ENCODE measurements at places on chromosomes 12 and 14.

DNA sequence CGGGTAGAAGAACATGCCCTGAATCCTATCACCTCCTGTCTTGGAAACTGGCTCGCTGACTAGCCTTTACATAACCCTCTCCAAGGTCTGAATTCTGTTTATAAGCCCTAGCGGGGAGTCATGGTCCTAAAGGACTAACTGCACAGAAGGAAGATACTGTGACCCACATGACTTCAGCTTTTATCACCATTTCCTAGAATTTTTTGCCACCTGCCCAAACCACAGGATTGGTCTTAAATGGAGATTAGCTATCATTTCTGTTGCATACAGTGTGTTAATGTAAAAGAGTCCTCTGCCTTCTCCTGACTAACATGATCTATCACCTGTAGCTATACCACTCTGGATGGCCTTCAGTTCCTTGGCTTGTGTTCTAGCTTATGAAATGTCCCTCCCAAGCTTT is 319.2 kb downstream of the DUSP6 start:
- no peak overlapping the region for H3K27ac ChIP-seq
- H3K4me3 ChIP-seq: no peak overlapping the region
- DNase-seq: no peak
- no peaks in the 10 kb centered on the region for H3K36me3 ChIP-seq

DNA sequence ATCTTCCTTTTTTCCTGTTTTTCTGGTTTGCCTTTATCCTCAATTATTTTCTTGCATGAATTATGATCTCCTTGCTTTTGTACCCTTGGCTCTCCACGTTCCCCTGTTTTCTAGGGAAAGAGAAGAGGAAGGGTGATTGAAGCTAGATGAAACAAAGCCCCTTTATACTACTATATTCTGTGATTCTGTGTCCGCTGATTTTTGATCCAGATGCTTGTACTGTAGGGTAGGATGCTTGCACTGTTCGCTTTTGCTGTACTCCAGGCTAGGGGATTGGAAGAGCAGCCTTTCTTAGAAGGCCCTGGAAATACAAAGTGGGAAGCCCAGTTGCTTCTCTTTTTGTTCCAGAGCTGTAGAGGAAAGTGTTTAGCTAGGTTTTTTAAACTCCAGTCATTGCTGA is 35.1 kb upstream of the KLHDC2 start:
- H3K4me1 ChIP-seq: no peaks in the 10 kb centered on the region
- H3K27ac ChIP-seq: no peak overlapping the region
- no peaks in the 10 kb centered on the region for H3K27me3 ChIP-seq
- H3K36me3 ChIP-seq: no peaks in the 10 kb centered on the region
- no peak for DNase-seq

DNA sequence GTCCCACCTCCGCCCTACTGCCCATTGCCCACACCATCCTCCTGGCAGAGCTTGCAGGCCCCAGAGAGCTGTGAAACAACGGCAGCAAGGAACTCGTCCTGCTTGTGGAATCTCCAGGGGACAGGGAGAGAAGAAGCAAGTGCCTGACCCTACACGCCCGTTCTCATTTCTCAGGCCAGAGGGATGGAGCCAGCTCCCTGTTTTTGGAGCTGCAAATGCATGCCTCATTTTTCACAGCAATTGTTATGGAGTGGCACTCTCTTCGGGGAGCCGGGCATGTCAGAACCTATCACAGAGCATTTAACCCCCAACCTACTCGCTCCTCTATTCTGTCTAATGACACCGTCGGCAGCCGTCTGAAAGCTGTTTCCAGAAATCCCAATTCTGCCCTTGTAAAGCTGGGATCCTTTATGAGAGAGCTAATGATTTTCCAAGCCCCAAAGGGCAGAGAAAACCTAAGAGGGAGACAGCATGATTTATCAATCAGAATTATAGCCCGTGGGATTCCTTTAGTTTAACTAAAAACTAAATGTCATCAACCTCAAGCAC is 222.3 kb upstream of the NOS1 start:
- H3K4me3 ChIP-seq: no peak overlapping the region
- H3K27ac ChIP-seq: no peak overlapping the region
- H3K4me1 ChIP-seq: no peaks in the 10 kb centered on the region
- no peak for DNase-seq

GRCh38 chr12:53948650-53949593 is 5.8 kb upstream of the HOXC12 start:
- no peak overlapping the region for H3K27ac ChIP-seq
- peak; percentile 12 for DNase-seq
- H3K4me1 ChIP-seq: peaks cover 27% of the 10 kb centered on the region
- no peak overlapping the region for H3K4me3 ChIP-seq

- H3K4me1 ChIP-seq: peaks cover 40% of the 10 kb centered on the region
- no peaks in the 10 kb centered on the region for H3K36me3 ChIP-seq
- H3K27me3 ChIP-seq: no peaks in the 10 kb centered on the region
- H3K4me3 ChIP-seq: no peak overlapping the region
- no peak overlapping the region for H3K27ac ChIP-seq
Measured at GRCh38 chr12:47881826-47882427, 22.9 kb downstream of the VDR start.

DNA sequence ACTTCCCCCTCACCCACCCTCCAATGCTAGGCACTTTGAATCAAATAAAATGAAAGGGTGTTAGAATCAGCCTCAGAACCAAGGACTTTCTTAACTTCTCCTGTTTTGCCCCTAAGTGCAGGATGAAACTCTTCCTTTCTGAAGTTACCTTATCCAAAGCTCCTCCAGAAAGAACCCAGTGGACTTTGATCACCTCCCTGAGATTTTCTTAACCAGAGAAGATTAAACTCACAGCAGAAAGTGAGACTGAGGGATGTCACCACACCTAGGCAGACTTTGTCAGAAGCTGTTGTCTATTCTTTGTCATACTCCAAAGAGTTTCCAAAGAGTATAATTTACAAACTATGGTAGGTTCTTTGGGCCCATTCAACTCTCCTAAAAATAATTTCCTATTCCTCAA is 14.2 kb upstream of the RNASE3 start:
- no peak for DNase-seq
- H3K27ac ChIP-seq: no peak overlapping the region
